ENCODE measurements at places on chromosomes 4 and X.

GRCh38 chrX:54808109-54808604 is 612 bp downstream of the MAGED2 start:
- peak; percentile 96 for DNase-seq

DNA sequence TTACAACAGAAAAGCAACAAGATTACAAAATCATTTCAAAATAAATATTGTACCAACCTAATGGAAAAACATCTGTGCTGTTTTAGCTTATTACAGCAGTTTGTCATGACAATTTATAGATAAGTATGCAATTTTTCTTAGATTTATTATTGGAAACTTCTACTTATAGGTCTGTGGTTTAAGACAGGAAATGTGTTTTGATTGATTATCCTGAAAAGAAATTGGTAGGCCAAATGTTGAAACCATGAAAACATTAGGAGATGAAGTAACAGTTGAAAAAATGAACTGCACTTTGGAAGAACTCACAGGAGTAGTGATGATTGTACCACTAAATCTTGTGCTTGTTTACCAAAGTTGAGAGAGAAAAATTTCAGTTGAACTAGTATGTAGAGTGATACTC is 162.2 kb upstream of the GIMD1 start:
- DNase-seq: no peak

- DNase-seq: no peak
Measured at GRCh38 chr4:19857380-19857779, 394.3 kb upstream of the SLIT2 start.

DNA sequence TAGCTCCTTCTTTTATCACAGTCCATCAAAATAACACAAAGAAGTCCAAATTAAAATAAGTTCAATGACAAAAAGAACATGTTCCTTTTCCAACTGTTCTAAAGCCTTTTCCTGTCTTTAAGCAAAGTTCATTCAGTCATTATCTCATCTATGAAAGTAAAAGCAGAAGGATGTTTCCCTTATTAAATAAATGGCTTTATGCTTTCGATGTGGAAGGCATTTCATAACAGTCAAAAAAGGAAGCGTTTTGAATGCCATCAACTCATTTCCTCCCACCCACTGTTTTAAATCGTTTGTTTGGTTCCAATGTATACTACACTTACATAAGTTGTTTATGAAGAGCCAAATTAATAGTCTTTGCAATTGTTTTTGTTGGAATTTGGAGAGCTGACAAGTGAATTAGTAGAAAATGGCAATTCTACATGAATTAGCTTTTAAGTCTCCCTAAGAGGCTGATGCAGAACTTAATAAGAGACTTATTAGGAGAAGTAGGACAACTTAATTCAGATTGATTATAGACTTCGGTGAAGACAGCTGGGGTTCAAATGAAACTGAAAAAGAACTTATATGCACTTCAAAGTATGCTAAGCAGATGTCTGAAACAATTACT is 392.6 kb upstream of the FTHL17 start:
- peak; percentile 24 for DNase-seq

DNA sequence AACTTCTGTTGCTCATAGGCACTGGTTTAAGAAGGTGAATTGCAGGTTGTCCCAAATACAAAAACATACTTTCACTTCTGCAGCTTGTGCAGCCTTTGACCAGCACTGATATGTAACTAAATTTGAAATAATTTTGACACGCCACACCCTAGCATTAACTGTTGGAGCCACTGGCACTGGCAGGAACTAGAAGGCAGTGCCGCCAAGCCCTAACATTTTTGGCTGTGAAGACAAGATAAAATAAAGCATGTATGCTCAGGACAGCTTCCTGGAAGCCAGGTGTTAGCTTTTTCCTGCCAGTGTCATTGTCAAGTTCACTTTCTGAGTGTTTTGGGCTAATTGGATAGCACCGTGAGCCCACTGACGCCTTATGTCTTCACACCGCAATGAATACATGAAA is 65.3 kb upstream of the FBXW7 start:
- DNase-seq: no peak

GRCh38 chr4:153426207-153426885 is 39.8 kb upstream of the TMEM131L start:
- no peak for DNase-seq

DNA sequence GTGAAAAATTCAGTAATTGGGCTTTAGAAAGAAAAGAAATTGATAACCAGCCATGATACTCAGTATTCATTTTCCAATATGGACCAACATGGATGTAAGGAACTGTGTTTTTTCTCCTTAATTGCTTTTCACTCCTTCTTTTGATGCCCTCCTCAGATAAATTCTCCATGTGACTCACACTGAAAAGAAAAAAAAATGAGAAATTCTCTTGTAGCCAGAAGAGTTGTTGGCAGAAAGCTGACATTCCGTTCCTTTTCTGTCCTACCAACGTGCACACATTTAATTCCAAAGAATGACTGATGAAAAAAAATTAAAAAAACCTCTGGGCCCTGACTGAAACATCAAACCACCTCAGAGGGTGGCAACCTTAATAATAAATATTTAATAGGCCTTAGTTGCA is 153.1 kb downstream of the AMELX start:
- no peak for DNase-seq

DNA sequence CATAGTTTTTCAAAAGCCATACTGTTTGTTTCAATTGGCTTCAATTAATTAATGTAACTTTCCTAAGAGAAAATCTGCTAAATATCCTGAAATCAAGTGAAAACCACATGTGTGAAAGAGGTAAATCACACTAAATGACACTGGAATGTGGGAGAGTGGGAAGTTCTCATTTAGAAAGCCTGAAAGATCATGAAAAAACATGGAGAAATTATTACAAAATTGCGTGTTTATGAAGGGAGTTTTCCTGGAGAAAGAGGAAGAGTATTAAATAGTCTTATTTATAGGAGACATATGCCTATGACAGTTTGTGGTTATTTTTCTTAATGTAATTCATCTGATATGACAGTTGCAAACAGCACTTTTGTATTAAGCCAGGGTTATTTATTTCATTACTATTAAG is 183.7 kb downstream of the DKK2 start:
- DNase-seq: no peak
